Hematopoietic multipotent progenitor cell treated with erythropoietin and hydrocortisone succinate and interleukin-3 and kit ligand, for 8 days (in vitro differentiated cells): ENCODE measurements at places on chromosomes 5 and 9.

- no peak for DNase-seq
These were observed 687.4 kb downstream of the PRR16 start for GRCh38 chr5:121151534-121151933.

GRCh38 chr9:127735530-127736185 is 564 bp upstream of the TOR2A start:
- no peak for DNase-seq

DNA sequence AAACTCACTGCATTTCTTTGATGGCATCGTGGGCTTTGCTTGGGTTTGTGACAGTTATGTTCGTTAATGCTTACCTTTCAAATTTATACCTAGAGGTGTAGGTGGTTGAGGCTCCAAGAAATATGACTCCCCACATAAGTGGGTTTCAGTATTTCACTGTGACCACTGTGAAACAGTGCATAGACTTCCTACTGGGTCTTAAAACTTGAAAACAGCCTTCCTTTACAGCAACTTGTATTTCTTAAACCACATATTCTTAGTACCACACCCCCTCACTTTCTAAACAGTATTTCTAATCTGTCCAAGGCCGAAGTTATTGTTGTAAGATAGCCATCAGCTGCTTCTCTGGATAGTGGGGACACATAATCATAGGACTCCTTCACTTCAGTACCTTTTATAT is 48.3 kb downstream of the TMEFF1 start:
- DNase-seq, result no peak

DNA sequence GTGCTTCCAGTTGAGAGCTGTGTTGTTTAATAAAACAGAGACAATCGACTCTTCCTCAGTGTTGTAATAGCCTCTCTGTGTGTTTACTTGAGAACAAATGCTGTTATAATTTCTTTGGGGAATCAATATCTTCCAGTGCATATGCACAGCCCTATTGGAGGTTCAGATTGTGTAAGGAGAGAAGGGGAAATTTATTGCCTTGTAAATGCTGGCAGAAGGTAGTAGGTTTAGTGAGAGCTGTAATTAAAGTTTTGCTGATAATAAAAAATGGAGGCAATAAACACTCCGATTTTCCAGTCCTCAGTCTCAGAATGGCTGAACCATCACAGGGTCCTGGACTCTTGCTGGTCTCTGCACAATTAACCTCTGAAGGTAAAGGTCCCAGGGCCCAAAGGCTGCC is 128.3 kb downstream of the C5orf15 start:
- no peak for DNase-seq

GRCh38 chr9:131992906-131993657 is 86.6 kb downstream of the MED27 start:
- DNase-seq, result no peak

GRCh38 chr5:10635257-10635866 is 71.5 kb downstream of the ANKRD33B start:
- DNase-seq, result no peak

GRCh38 chr5:8750100-8750499 is 795.8 kb downstream of the SEMA5A start:
- no peak for DNase-seq

DNA sequence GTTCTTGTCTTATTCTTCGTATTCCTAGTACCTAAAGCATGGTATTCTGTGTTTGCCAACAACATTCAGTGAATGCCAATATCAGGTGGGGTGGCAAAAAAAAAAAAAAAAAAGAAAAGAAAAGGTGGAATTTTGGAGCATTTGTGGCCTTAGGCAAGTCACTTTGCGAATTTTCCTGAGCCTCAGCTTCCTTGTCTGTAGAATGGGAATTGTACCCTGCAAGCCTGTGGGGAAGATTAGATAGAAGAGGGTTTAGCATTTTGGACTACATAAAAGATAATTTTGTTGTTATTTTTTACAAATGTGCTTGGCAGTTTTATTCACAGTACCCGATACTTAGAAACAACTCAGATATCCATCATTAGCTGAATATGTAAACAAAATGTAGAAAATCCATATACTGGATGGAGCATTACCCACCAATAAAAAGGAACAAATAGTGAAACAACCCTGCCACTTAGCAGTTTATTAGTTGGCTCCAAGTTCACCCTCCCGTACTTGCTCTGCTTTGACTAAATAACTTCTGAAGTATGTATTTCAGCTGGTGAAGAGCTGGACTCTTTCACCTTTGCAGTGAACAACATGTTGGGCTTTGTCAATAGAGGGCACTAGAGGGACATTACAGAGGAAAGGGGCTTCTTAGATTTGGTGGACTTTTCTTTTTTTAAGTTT is 13.6 kb downstream of the UBE2D2 start:
- DNase-seq, result peak; percentile 58

- DNase-seq, result peak; percentile 29
These were observed 639.0 kb downstream of the CCDC171 start for GRCh38 chr9:16191691-16192402.

- no peak for DNase-seq
These were observed 9.8 kb downstream of the NHP2 start for GRCh38 chr5:178143901-178144300.

- no peak for DNase-seq
These were observed 15.2 kb upstream of the SPIN1 start for GRCh38 chr9:88373045-88373444.

DNA sequence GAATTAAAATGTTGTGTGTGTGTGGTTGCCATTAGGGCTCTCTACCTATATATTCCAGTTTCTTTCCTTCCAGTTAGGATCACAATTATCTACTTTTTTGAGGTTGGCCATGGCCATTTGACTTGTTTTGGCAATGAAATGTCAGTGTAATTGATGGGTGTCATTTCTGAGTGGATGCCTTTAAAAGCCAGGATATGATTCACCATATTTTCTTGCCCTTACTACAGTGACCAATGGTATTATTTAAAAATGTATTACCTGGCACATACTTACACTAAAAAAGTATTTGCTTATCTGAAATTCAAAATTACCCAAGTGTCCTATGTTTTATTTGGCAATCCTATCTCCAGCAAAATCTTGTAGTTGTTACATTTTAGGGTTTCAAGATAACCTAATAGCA is 258.7 kb upstream of the ACTBL2 start:
- no peak for DNase-seq

DNA sequence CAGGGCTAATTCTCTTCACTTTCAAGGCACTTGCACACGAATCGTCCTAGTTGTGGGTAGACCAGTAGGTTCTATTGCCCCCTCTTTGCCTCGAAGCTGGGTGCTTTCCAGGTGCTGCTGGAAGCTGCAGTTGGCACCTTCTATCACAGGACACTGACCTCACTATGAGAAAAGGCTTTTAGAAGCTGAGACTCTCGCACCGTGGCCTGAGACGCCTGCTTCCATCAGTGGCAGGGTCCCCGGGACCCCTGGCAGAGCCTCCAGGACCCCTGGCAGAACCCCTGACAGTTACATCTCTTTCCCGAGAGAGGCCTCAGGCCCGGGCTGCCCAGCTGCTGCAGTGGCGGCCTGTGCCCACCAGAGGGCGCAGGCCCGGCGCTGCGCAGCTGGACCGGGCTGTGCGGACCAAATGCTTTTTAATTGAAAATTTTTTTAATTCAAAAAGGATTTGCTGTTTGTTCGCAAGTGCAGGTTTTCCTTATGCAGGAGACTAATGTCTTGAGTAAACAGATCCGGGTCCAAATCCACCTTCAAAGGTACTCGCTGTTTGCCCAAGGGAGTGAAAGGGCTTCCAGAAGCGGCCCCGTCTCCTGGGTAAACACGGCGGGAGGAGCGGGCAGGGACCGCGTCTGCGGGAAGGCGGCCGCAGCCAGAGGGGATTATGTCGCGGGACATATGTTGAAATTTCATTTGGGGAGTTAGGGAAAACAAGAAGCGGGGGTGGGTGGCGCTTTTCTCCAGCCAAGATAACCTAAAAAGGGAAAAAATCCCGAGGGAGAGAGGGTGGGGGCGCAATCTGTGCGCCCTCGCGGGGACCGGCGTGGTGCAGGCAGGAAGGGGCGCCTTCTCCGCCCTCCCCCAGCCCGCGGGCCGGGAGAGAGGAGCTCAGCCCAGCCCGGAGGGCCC is 114.5 kb upstream of the LMX1B start:
- peak; percentile 24 for DNase-seq

DNA sequence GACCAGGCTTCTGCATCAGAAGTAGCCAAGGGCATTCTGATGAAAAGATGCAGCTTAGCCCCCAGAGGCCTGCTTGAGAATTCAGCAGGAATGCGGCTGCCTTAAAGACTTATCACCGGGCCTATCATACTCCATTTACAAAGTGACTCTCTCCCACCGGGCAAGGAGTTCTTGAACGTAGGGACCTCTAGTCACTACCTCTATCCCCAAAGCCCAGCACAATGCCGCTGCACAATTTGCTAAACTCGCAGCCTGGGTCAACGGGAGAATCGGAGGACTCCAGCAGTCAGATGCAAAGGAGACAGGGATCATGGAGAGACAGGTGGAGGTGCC is 661 bp downstream of the PDCL start:
- DNase-seq, result no peak

GRCh38 chr5:81530919-81531318 is 137.0 kb upstream of the ACOT12 start:
- no peak for DNase-seq

DNA sequence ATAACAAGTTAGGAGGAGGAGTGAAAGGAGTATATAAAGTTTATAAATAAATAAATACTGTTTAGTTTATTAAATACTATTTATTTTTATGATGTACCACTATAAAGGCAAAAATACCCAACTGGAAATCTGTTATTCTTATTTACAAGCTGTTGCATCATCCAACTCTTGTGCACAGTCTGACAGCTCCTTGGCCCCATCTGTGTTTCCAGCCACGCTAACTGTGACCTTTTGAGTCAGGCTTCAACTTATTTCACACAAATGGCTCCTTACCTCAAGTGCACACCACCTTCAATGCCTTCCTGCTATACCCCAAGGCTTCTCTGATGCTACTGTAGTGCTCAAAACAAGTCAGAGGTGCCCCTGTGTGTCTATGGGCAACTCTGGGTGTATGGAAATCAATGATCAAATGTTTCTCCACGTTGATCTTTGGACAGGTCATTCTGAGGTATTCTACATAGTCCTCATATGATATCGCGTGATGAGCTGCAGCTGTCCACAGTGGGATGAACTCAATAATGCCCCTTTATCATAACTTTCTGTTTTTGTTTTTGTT is 303.2 kb upstream of the GRAMD2B start:
- no peak for DNase-seq

DNA sequence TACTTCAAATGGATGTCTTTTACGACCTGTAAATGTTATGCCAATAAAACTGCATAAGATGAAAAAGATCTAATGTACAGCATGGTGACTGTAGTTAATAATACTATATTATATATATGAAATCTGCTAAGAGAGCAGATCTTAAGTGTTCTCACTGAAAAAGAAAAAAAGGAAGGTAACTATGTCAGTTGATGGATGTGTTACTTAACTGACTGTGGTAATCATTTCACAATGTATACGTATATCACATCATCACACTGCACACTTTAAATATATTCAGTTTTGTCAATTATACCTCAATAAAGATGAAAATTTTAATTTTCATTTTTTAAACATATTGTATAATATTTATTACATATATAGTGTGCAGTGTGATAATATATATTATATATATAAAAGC is 31.9 kb downstream of the THBS4 start:
- no peak for DNase-seq

DNA sequence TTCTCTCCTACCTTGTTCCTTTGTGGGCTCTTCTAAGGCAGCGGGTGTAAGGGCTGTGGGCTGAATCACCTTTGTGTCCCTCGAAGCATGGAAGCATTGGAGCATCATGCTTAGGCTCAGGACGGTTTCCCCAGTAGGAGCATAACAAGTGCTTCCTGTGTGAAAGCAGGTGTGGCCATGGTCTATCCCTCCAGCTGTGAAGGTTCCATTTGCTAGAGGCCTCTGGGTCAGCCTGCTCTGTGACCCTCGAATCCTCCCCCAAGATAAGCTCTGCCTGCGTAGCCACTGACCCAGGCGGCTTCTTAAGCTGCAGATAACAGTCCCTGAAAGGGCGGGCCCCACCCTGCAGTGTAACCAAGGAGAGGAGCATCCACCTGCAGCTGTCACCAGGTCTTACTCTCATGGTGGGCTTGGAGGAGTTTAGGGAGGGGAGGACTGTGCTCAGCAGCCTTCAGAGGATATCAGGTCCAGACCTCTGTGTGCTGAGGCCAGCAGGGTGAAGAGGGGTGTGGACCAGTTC is 8.4 kb upstream of the NDST1 start:
- peak; percentile 32 for DNase-seq

DNA sequence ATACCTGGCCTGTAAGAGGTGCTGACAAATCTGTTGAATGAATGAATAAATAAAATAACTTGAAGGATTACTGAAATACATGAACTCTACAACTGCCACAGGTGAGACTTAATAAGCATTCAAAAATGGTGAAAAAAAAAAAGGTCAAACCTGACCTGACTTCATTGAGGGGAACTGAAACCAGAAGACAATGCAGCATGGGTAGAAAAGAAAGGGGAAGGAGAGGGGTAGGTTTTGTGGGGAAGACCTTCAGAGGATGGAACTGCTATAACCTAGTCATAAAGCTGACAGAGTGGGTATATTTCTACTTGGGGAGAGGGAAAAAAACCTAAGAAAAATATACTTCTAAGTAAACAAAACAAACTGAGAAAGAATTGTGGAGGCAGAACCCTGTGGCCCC is 56.6 kb downstream of the RASEF start:
- no peak for DNase-seq

- DNase-seq, result no peak
These were observed 70.7 kb downstream of the NR2F1 start for GRCh38 chr5:93653716-93654115.

DNA sequence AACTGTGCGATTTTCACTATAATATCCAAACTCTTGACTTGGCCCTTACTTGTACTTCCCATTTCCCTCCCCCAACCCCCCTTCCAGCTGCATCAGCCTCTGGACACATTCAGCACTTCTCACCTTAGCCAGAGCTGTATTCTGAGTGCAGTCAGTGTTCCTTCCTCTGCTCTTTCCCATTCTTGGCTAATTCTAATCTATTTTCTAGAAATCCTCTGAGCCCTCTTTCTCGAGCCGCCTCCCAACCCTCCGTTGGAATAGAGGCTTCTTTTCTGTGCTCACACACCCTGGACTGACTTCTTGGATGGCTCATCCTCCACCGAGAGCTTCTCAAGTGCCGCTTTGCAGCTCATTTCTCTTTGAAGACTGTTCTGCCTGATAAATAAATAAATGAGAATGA is 188.8 kb downstream of the NTRK2 start:
- no peak for DNase-seq

DNA sequence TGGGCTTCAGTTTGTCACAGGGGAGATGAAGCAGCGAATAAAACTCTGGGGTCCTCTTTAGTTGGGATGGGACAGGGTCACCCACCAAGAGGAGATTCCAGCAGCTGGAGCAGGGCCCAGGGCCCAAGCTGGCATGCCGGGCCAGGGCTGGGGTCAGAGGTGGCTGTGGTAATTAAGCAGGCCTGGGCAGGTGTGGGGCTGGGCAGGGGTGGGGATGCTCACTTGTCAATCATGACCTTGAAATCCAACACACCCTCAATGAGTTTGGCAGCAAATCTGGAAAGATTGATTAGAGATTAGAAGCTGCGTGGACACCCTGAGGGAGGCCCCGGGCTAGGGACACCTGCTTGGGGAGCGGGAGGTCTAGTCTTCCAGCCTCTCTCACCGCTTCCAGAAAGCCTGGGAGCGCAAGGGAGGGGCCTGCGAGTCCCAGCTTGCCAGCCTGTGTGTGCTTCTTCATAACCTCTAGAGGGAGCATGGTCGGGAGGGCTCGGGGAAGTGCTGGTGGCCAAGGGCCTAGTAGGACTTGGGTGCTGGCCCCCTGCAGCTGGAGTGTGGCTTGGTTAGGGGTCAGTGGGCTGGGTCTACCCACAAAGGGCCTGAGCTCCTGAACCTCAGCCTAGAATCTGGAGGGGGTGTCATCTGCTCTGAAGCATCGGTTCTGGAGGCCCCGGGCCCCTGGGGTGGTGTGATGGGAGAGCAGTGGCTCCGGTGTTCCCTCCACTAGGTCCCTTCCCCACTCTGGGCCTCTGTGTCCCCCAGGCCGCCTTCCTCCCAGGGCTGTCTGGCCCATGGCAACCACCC is 7.6 kb downstream of the CRAT start:
- DNase-seq, result peak; percentile 73
